ENCODE measurements at places on chromosomes 2 and 18. TPM values are rescaled to one million over a fixed set of nuclear protein-coding genes. Genes with fewer than 3 reads are reported as not detected.

STON1 gene
- 1.4 TPM for total RNA-seq

- peak; percentile 23 for DNase-seq
- no peaks in the 10 kb centered on the region for H3K27me3 ChIP-seq
- H3K27ac ChIP-seq: no peak overlapping the region
- peaks cover 11% of the 10 kb centered on the region for H3K4me1 ChIP-seq
- H3K4me3 ChIP-seq: peak overlapping the region; percentile 2
These were observed 66.9 kb upstream of the RBM44 start for GRCh38 chr2:237731663-237732062.

DNA sequence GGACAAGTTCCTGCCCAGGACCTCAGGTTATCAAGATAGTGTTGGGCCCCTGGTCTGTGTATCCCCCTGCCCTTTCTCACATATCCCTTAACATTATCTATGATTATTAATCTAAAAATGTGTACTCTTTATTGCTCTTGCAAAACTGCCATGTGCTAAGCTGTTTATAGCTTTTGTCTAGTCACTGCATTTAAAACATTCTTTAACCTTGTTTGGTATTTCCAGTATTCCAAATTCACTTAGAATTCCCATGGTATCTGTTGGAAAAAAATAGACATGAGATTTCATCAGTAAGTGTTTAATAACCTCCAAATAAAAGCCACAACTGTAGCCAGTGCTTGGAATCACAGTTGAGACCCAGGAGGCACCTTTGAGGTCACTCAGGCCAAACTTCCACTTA lies 16.2 kb upstream of the GLS start:
- no peak overlapping the region for H3K4me3 ChIP-seq
- no peak for DNase-seq
- H3K27ac ChIP-seq: no peak overlapping the region

- no peaks in the 10 kb centered on the region for H3K27me3 ChIP-seq
- H3K27ac ChIP-seq: no peak overlapping the region
- H3K36me3 ChIP-seq: no peaks in the 10 kb centered on the region
- no peaks in the 10 kb centered on the region for H3K4me1 ChIP-seq
- no peak for DNase-seq
- no peak overlapping the region for H3K4me3 ChIP-seq
These were observed 924.7 kb downstream of the SUCLG1 start for GRCh38 chr2:83534416-83534815.

- H3K4me3 ChIP-seq: no peak overlapping the region
- H3K27me3 ChIP-seq: no peaks in the 10 kb centered on the region
- no peaks in the 10 kb centered on the region for H3K4me1 ChIP-seq
- DNase-seq: no peak
- H3K27ac ChIP-seq: no peak overlapping the region
These were observed 136.3 kb downstream of the ERBB4 start for GRCh38 chr2:212402316-212402715.
